AG20443 (cell line): ENCODE measurements at places on chromosomes 4 and X.

DNA sequence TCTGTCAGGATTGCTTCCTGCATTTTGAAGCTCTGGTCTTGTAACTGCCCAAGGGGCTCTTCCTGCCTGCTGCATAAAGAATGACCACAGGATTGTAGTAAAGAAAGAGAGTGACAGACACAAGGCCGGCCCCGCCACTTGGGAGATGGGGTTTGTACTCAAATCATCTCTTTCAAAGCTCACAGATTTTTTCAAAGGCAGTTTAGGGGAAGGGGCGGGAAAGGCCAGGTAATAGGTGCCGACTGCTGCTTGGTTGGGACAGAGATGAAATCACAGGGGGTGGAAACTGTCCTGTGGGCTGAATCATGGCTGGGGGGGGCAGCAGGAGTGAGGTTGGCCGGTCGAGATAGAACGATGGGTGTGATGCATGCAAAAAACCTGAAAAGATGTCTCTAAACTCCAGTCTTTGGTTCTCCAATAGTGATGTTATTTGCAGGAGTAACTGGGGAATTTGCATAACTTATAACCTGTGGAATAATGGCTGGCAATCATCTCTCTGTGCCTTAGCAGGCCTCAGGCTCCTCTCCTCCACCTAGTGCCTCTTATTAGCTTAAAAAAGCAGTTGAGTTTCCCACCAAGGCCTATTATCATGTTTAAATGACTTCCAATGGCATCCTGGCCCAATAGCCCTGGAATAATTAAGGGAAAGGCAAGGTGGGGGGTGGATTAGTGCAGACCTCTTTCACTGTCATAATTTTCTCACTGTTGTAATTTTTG lies 778.4 kb upstream of the FRG1 start:
- DNase-seq: no peak

- no peak for DNase-seq
Observed at GRCh38 chr4:6498511-6499237, 26.3 kb upstream of the PPP2R2C start.

DNA sequence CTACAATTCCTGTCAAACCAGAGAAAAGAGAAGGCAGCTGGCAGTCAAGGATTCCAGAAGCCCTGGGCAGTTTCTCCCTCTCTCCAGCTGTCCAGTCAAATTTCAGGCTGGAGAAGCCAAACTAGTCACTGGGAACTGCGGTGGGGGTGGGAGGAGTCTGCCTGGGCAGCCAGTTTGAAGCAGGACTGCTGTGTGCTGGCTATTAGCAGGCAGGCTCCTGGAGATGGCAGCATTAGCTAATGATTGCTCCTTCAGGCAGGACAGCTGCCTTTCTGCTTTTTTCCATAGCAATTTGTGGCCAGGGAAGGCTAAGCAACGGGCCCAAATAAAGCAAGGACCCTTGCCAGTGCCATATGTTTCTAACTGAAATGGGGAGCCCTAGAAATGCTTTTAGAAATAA lies 44.7 kb upstream of the FGF13 start:
- DNase-seq: peak; percentile 84

DNA sequence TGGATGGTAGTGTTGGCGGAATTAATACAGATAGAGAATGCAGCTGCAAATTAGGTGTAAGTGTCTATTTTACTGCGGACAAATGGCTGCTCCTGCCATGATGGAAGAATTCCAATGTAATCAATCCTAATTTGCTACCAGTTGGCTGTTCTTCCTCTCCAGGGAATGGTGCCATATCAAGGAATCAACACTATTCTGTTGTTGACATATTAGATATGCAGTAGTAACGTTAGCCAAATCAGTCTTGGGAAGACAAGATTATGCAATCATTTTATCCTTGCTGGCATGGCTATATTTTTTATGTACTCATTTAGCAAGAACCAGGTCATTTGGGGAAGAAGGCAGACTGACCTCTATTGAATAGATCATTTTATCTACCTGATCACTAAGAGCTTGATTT lies 271.2 kb upstream of the AGA start:
- no peak for DNase-seq

DNA sequence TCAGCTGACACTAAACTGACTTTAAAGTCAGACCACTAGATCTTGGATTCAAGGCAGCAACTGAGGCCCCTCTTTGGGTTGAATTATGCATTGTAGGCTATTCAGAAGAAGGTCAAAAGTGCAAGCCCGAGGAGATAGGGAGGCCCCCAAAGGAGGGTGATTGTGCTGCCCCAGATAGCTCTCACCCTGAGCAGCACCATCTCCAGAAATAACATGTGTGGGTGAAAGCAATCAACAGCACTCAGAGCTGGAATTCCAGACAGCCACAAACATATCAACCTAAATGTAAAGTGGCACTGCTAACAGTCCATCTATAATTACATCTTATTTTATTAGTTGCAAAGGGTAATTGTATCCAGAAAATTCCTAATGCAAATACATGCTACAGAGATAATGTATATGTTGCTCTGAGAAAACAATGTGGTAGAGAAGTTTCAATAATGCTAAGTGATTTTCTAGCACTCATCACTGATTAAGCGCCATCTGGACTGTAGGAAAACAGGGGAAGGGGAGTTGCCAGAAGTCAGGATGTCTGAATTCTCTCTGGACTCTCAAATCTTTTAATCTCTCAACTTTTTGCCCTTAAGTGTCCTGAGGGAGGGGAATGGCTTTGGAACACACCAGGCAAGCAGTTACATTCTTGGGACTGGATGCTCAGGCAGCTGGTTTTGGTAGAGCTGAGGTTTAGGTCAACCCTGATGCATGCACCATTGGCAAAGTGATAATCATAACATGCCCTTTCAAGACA lies 61.8 kb upstream of the SFRP2 start:
- no peak for DNase-seq

- DNase-seq: no peak
Observed at GRCh38 chr4:177077095-177077971, 232.3 kb upstream of the NEIL3 start.

GRCh38 chrX:13868591-13868990 lies 51.7 kb upstream of the GPM6B start:
- peak; percentile 4 for DNase-seq
